Fibroblast of lung (primary cell): ENCODE measurements at places on chromosomes 7 and 10.

GRCh38 chr7:158240801-158241200 lies 346.8 kb downstream of the PTPRN2 start:
- no peak for DNase-seq

GRCh38 chr7:78014401-78014800 lies 215.8 kb downstream of the PHTF2 start:
- DNase-seq = no peak

DNA sequence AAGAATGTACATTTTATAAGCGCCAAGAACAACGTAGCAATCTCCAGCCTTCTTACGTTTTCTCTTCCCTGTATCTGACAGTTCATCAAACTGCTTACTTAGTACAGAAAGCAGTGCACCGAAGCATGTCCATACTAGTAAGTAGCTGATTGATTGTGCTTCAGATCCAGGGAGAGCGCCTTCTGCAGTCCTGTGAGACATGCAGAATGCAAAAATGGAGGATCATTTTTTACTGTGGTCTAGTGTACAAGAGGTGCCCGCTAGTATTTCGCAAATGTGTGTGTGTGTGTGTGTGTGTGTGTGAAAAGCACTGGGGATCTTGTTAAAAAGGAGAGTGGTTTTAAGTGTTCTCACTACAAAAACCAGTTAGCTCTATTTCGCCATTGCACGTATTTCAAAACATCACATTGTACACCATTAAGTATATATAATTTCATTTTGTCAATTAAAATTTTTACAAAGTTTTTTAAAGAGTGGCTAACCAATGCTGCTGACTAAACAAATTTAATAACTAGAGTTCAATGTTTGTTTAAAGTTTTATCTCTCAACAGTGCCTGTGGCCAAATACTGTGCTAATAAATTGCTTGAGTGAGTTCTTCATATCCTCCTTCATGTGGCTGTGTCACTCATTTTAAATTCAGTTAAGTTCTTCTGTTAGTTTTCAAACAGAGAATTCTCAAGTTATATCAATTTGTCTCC lies 99.6 kb downstream of the ZMYND11 start:
- DNase-seq = peak; percentile 9

DNA sequence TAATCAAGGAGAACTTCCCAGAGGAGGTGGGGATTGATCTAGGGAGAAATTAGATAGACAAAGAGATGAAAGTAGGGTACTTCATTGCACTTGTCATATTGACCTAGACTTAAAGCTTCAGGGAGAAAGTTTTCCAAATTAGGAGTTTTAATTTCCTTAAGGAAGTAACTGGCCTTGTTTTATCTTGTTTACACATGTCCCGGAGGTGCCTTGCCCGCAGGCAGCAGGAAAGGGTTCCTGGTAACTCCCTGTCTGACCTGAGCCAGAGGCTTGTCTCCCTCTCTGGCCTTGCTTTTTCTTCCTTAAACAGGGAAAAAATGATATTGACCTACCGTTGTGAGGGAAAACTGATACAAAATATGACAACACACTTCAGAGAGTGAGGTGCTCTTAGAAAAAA lies 181.6 kb downstream of the EVX1 start:
- DNase-seq = no peak

GRCh38 chr10:13816195-13816925 lies 229.6 kb downstream of the PRPF18 start:
- peak; percentile 82 for DNase-seq

DNA sequence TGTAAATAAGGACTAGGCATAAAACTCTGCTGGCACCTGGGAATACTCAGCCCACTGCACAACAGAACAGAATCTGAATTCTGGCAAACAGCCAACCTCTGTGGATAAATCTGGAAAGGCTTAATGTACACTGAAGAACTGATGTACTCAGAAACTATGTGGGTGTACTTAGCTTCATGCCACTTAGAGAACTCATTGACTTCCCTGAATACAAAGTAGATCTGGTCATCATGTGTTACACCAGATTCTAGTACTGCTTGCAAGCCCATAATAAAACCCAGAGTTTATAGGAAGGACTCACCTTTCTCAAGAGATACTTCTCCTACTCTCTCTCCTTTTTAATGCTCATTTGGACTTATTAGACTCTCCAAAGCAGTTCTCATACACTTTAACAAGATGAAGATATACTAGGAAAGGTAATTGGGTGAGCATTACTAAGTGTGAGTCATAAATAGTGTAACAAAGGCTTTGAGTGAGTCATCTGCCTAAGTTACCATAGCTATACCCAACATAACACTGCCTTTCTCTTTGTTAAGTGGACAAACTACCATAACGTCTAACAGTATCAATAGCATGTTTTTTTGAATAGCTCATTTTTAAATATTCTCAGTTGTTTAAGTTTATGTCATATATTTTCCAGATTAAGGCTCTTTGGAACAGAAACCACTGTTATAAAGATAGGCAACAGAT lies 309.1 kb downstream of the MDFIC start:
- DNase-seq = peak; percentile 96

DNA sequence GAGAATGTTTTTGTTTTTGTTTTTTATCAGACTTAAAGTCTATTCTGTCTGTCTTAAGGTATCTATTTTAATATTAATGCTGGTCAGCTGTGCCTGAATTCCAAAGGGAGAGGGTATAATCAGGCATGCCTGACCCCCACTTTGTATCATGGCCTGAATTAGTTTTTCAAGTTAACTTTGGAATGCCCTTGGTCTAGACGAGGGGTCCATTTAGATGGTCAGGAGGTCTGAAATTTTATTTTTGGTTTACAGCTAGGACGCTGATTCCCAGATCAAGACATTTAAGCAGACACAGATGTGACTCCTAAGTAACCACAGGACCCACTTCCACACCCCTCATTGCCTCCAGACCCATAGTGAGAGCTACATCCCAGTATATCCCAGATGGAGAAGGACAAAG lies 189.5 kb downstream of the ARHGAP12 start:
- DNase-seq = no peak

DNA sequence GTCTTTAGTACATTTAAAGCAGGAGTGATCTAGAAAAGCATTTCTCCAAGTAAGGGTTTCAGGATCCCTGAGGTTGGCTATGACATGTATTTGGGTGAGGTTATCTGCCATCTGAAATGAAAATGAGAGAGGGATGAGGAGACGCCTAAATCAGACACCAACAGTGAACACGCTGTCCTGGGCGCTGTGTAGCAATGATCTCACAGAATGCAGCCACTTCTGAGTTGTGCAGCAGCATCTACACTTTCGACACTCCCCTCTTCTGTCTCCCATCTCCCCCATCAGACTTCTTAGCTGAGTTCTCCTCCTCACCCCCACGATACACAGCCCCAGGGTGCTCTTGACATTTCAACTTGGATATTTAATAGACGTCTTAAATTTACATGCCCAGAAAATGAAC lies 95.4 kb downstream of the SVIL start:
- DNase-seq = no peak
